Mesenteric fat pad (tissue), 1 donor: ENCODE measurements at places on chromosomes 7 and 10.

GRCh38 chr7:66304536-66304935 is 99.4 kb downstream of the TPST1 start:
- DNase-seq: no peak

- DNase-seq: no peak
These were observed 52.4 kb upstream of the GTF2IRD1 start for GRCh38 chr7:74401137-74401859.

DNA sequence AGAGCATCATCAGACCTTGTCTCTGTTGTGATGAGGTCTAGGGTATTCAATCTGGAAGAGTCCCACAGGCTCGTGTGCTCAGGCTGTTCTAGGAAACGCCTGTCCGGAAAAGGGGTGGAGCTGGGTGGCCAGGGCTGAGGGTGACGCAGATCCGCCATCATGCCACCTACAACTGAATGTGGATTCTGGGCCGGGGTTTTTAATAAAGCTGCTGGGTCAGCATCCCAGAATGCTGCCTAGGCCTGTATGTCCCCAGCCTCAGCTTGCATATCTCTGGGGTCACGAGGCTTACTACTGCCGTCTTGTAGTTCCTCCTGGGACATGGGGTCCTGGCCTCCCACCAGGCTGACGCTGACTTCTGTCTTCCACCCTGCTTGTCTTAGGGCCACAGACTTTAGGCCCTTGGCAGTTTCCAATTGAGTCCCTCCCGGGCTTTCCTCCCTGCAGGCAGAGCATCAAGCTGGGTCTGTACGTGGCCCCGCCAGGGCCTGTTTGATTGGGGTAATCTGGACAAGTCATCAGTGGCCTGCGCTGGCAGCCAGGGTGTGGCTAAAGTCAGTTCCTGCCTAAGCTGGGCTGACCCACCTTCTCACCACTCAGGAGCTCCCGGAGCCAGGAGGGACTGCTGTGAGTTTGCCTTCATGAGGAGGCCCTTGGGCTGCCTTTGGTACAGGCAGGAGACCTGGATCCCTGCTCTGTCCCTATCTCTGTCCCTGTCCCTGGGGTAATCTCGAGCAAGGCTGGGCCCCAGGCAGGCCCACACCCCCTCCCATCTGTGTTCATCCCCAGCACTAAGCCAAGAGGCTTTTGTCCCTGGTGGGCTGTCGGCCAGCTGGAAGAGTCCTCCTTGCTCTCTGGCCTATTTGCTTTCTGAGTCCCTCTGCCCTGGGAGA is 79.9 kb downstream of the ZMIZ1 start:
- DNase-seq: peak; percentile 93

DNA sequence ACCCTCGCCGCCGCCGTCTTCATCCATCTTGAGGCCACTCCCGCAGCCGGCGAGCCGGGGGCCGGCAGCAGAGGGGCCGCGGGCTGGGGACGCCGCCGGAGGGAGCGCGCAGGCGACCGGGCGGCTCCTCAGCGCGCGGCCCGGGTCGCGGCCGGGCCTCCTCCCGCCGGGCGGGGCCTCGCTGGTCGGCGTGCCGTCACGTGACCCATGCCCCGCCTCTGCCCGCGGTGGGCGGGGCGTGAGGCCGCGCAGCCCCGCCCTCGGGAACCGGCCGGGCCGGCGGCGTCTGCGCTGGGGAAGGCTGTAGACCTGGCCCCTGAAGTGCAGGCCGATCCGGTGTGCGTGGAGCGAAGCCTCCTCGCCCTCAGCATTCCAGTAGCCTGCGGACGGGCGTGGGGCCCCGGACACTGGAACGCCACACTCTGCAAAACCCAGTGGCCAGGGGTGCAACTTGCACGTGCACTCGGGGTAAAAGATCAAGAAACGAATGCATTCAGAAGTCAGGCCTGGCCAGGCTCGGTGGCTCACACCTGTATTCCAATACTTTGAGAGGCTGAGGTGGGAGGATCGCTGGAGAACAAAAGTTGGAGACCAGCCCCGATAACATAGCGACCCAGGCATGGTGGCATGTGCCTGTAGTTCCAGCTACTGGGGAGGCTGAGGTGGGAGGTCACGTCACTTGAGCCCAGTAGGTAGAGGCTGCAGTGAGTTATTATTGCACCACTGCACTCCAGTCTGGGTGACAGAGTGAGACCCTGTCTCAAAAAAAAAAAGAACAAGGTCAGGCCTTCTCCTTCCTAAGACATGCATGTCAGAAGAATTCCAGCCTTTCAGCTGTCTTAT is at the start of gene CYTH3:
Gene CYTH3 (minus strand): TSS at position 144 of the 843 bp plus-strand sequence. CDS start 117 bp downstream, at position 27.
- peak; percentile 95 for DNase-seq

DNA sequence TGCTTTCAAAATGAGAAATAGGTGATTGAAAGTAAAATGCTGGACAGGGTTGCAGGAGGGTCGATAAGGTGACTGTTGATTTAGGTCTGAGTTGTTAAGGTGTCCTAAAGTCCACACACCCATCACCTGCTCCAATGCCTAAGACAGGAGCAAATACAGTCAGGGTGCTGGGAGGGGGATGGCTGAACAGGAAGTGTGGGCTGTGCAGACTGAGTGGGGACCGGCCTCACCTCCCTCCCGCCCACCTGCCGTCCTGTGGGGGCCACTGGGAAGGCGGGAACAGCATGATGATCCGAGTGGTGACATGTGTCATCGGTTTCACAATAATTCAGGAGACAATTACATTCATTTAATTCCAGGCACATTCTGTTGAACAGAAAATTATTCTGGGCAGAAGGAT is 260.8 kb downstream of the DNAJB6 start:
- no peak for DNase-seq
